ENCODE measurements at places on chromosomes 6 and 20.

- no peak for DNase-seq
Observed at GRCh38 chr6:55835220-55835619, 40.2 kb downstream of the BMP5 start.

DNA sequence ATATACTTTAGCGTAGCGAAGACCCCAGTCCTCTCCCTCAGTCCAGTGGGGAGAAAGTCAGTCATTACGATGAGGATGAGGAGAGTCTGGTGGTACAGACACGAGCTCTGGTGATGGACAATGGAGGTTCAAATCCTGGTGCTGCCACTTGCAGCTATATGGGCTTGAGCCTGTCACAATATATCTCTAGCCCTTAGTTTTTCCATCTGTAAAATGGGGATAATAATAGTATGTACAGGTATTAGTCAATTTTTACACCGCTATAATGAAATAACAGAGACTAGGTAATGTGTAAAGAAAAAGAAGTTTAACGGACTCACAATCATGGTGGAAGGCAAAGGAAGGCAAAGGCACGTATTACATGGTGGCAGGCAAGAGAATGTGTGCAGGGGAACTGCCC is 237.9 kb downstream of the BCAS1 start:
- no peak for DNase-seq

GRCh38 chr6:146277142-146277541 is 248.3 kb downstream of the GRM1 start:
- no peak for DNase-seq

DNA sequence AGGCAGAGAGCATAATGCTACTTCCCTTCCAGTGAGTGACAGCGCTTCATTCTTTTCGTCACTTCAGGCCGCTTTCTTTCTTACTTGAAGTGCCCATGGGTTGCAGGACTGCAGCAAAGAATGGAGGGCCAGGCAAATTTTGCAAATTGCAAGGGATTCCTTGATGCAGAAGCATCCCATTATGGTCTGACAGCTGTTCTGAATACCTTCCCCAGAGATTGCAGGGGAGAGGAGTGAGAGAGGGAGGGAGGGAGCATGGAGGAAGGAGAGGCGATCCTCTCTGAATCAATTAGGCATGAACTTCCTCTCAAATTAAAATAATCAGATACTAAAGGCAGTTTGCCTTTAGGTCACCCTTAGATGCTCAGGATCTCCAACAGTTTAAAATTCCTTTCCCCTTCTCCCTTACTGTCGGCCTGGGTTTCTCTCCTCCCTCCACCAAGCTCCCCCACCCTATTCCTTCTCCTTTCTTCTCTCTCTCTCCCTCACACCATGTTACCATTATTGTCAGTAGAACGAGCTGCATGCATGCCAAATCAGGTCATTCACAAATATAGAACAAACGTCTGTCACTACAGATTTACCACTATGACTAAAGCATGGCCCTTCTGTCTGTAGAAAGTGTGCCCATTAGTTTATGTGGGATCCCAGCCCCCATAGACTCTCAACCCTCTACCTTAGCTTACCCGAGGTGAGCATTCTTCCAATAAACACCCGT is 289.2 kb downstream of the CD83 start:
- DNase-seq, result no peak

DNA sequence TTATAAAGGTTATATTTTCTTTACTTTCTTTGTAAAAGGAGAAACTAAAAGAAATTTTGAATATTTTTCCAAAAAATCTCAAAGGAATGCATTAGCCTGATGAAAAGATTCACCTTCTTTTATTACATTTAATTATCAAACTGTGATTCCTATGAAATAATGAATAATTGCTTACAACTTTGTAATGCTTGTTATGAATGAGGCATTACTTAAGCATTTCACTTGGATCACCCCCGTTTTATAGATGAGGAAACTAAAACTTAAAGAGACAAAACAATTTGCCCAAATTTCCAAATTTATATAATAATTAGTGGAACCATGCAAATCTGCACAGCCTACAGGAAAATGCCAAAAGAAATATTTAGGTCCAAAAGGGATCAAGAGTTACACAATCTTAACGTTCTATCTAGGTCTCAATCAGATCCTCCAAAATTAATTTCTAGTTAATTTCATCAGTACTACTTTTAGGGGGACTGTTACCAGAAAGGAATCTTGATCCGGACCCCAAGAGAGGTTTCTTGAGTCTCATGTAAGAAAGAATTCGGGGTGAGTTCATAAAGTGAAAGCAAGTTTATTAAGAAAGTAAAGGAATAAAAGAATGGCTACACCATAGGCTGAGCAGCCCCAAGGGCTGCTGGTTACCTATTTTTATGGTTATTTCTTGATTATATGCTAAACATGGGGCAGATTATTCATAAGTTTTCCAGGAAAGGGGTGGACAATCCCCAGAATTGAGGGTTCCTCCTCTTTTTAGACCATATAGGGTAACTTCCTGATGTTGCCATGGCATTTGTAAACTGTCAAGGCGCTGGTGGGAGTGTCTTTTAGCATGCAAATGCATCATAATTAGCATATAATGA is 288.0 kb downstream of the ADGB start:
- DNase-seq, result no peak

DNA sequence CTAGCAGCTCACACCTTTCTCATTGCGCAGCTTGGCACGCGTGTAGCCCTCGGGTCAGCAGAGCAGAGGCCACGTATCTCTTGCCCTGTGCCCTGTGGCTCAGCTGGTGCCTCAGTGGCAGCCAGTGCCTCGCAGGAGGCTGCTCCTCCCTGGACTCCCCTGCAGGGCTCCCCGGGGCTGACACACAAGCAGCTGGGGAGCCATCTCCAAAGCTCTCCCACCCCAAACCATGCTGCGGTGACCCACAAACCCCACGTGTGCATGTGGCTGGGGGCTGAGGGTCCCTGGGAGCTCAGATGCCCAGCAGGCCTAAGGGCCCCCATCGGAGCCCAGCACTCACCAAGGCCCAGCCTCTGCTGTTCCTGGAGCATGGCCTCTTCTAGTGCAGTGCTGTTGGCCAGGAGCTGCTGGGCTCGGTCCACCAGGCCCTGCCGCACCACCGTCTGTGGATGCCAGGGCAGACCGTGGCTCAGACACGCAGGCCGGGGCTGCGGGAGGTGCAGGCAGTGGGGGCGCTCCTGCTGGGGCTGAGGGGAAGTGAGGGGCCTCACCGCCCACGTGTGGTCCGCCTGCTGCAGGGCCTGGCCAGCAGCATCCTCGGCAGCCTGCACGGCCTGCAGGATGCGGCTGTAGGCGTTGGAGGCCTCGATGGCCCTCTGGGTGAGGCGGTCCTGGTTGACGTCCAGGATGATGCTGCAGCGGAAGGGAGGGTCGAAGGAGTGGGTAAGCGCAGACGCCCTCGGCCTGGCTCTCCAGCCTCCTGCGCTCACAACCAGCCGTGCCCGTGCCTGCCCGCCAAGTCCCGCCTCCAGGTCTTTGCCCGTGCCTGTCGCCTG is 13.8 kb downstream of the ADRM1 start:
- no peak for DNase-seq

- DNase-seq, result no peak
Observed at GRCh38 chr6:134352786-134353480, 35.0 kb upstream of the SGK1 start.

DNA sequence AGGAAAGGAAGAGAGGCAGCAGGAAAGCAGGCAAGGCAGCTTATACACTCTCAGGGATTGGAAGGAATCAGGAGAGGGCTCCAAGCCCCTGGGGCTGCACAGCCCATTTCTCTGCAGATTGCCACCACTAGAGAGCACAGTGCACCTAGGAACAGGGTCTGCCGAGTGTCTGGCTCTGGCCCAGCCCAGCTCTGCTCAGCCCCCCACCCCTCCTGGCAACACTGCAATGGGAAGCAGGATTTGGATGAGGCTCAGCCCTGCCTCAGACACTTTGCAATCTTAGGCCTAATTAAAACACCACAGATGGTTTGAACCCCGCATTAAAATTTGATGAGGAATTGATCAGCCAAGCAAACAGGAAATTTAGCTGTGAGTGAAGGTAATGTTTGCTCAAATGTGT is 252.7 kb downstream of the DHX35 start:
- no peak for DNase-seq

DNA sequence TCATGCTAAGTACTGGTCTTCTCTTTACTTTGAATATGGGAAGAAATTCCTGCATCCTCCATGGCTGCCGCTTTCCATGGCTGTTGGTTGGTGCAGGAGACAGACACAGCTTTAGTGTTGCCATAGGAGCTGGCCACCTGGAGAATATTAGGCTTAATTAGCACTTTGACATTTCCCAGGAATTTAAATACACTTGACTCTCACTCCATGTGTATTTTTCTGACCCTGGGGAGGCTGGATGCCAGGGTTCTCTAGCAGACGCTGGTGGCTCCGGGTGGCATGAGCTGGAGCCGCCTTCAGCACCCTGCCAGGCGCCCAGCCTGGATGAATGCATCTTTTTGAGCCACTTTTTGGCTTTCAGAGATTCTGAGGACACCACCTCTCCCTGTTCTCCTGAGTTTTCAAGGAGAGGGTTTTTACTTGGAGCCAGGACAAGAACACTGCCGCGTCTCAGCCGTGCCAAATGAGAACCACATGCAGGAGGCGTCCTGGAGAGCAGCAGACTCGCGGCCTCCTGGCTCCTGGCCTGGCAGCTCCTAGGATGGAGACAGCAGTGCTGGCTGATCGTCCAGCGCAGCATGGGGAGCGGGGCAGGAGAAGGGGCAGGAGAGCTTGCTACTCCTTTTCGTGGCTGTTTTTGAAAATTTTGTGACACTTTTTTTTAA is 258.8 kb downstream of the SMOC2 start:
- no peak for DNase-seq

All from stimulated activated CD8-positive, alpha-beta memory T cell treated with anti-CD3 and anti-CD28 coated beads, Interleukin-7, amount 100 ng/mL, for 1 hour (primary cell).